ENCODE measurements at places on chromosomes 12 and 14.

DNA sequence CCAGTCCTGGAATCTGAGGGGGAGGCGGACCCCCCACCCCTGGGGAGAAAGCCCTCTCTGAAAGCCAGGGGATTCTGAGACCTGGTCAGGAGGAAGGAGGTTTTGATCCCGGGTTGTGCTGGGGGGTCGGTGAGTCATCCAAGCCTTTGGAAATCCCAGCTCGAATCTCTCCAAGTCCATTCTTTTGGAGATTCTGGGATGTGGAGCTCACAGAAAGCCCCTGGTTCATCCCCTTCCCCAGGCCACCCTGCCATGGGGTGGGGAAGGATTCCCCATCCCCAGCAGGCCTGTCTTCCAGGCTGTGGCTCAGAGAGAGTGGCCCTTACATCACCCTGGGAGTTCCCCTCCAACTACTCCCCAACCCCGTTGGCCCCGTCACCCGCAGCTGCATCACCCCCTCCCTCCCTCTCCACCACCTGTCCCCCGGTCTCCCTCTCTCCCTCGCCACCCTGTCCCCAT is 14.3 kb downstream of the EXOC3L4 start:
- no peak for DNase-seq

- DNase-seq: no peak
Observed at GRCh38 chr12:76920172-76921099, 41.6 kb upstream of the CSRP2 start.

- DNase-seq: no peak
Observed at GRCh38 chr14:94857950-94858349, 88.0 kb upstream of the GSC start.

DNA sequence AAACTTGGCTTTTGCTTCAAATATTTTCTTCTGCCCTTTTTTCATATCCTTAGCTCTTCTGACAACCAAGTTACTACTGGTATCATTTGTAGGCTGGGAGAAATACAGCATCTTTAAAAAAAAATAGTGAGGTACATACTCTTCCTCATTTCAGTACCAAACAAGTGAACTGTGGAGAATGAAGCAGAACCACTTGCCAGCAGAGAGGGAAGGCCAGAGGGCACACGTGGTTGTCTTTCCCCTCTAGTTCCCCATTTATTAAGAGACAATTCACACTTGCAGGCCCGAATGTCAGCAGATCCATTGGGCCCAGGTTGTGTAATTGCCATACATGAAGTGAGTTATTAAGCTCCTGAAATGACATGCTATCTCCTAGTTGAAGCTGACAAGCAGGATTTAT is 3.2 kb downstream of the SUSD6 start:
- DNase-seq: no peak

DNA sequence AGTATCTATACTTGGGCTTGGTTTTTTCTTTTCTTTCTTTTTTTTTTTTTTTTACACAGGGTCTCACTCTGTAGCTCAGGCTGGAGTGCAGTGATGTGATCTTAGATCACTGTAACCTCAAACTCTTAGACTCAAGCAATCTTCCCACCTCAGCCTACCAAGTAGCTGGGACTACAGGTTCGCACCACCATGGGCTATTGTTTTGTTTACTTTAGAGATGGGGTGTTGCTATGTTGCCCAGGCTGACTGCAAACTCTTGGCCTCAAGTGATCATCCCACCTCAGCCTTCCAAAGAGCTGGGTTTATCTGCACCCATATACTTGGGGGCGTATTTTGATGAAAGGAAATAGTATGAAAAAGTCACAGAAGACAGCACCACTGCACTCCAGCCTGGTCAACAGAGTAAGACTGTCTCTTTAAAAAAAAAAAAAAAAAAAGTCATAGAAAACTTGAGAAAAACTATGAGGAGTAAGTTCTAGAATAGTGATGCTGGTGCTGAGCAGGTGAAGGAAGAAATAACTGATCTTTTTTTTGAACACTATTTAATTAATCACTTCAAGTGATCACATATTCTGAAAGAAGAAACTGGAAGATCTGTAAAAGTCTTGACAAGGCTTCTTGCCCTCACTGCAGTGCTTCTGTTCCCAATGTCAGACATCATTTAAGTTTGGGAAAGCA is 53.8 kb upstream of the NPFF start:
- DNase-seq: no peak

- DNase-seq: no peak
Observed at GRCh38 chr14:34980337-34980900, 2.4 kb upstream of the SRP54 start.

DNA sequence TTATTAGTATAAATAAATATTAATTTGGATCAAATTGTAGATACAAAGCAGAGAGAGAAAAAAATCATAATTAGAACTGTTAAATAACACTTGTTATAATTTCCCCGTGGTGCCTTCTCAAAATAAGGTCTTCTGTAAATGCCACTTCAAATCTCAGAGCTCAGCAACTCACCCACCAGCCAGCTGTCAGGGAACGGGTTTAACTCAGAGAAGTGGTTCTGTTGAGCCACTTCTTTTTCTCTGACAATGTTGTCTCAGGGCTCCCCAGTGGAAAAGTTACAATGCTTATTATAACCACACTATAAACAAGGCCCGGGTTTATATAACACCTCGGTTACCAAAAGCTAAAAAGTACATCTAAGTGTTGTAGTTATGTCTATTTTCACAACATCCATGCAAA is 452.6 kb downstream of the GLT1D1 start:
- no peak for DNase-seq

DNA sequence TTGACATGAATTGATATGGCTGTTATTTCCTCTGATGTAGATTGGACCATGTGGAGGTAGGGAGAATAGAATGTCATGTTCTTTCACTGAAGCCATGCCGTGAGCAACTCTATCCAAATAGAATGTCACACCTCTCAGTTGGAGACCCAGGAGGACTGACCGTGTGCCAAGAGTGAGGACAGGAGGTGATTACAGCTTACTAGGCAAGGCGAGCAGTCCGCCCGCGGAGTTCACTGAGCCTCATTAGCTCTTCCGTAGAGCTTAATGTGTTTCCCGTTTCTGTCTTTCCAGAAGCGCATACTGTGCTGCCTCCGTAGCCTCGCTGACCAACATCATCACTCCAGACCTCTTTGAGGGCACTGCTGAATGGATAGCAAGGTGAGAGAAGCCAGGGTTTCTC is 45.6 kb downstream of the FNTB start:
- no peak for DNase-seq

DNA sequence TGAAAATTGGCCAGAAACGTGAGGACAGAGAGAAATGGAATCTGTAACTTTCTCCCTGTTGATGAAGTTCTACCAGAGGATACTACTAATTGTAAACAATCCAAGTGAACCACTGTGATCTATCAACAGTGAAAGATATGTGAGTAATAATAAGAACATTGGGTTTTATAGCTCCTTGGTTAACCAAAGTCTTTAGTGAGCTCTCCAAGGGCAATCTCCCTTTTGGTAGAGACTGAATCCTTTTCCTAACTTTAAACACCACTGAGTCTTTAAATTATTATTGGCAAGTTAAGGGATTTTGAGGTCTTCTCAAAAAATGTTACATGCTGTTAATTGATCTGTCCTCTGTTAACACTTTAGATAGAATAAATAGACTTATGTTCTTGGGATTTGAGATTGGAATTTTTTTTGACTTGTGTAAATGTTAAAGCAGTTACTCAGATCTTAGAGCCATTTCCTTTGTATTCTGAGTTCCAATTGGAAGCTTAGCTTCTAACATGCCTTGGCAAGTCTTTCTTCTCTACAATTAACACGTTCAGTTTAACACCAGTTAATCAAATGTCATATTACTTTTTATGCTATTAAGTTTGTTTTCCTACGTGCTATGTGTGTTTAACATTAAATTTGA is 338.2 kb upstream of the DDHD1 start:
- DNase-seq: no peak

DNA sequence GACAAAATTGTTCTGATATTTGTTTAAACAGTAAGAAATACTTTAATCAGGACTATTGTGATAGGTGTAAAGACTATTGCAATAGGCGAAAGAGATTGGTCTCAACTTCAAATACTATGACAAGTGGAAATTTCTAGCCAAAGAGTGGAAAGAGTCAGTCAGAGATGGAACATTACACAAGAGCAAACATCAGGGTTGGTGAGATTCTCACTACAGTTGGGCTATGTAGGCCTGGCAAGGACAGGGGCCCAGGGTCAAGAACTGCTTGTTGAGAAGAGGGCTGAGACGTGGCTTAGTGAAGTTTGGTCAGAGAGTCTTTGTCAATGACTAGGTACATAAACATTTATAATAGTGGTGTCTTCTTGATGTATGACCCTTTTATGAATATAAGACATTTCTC is 19.4 kb downstream of the CAND1 start:
- DNase-seq: no peak

GRCh38 chr14:20935303-20935984 is 19.8 kb upstream of the RNASE2 start:
- DNase-seq: no peak

GRCh38 chr12:126069549-126070165 is 1004.4 kb downstream of the AACS start:
- DNase-seq: peak; percentile 82

GRCh38 chr14:103710771-103711377 is 4.4 kb downstream of the XRCC3 start:
- DNase-seq: no peak

GRCh38 chr12:47889040-47889439 is 15.8 kb downstream of the VDR start:
- no peak for DNase-seq

GRCh38 chr12:115639648-115640012 is 637.9 kb downstream of the MED13L start:
- no peak for DNase-seq

- no peak for DNase-seq
Observed at GRCh38 chr14:32564596-32564995, 235.5 kb downstream of the AKAP6 start.

- no peak for DNase-seq
Observed at GRCh38 chr12:5063149-5063548, 19.5 kb downstream of the KCNA5 start.

- no peak for DNase-seq
Observed at GRCh38 chr14:75460394-75460793, 32.6 kb downstream of the JDP2 start.

DNA sequence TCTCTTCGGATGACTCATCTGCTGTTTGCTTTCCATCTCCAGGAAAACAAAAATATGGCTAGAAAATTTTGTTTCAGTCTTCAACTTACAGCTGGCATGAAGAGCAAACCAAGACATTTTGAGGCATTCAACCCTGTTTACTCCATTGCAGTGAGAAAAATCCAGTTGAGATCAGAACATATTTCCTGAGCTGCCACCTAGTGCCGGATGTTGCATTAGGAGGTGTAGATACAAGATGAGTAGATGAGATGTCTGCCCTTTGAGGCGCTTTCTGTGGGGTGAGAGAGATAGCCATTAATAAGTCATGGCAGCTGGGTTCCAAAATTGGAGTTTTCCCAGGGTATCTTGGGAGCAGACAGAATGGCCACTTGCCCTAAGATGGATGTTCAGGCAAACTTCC is 171.1 kb downstream of the PRKCH start:
- no peak for DNase-seq

DNA sequence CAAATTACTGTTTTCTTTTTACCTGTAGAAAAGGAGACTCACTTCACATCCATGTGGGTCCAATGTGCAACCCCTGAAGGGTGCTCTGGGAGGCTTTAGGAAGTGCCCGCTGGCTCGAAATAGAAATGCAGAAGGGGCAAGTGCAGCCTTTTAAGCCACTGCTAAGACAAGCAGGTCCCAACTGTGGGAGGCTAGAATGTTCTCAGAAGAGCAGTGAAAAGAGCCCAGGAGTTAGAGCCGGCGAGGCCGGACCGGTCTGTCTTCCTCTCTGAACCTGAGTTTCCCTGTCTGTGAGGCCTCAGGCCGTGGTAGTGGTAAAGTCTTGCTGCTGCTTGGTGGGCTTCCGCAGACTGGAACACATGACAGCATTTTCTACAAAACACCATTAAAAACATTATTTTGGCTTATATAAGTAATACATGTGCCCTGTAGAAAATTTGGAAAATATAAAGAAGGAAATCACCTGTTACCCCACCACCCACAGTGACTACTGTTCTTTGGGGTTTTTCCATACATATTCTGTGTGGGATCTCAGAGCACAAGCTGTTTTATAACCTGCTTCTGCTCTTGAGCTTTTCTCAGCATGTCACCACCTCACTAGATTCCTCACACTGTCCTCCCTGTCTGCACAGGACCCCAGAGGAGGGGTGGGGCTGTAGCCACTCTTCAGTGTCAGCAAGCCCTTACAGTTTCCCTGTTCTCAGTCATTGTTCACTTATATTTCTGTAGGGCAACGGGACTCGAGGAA is 6.0 kb downstream of the CKB start:
- DNase-seq: no peak

DNA sequence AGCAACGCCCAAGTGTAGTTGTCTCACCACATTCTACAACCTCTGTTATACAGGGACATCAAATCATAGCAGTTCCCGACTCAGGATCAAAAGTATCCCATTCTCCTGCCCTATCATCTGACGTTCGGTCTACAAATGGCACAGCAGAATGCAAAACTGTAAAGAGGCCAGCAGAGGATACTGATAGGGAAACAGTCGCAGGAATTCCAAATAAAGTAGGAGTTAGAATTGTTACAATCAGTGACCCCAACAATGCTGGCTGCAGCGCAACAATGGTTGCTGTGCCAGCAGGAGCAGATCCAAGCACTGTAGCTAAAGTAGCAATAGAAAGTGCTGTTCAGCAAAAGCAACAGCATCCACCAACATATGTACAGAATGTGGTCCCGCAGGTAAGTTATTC is 123.0 kb downstream of the ARID2 start:
- DNase-seq: no peak

DNA sequence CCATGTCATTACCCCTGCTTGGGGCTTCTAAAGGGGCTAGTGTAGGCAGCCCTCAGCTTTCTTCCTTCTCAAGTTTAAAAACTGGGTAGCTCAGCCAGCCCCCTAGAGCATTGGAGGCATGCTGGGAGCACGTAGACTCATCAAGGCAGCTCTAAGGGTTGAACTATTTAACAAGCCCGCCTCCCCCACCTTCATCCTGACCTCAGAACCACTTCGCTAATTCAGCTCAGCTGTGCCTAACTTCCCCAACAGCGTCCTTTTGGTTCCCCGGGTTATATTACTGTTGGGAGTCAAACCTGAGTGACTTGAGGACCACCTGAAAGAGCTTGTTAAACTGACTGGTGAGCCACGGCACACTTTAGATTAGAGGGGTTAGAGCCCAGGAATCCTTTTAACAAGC is 30.1 kb downstream of the MAX start:
- DNase-seq: no peak

GRCh38 chr14:50122291-50122690 is 5.9 kb upstream of the VCPKMT start:
- DNase-seq: no peak

- no peak for DNase-seq
Observed at GRCh38 chr14:105273062-105273461, 24.7 kb downstream of the BTBD6 start.

- no peak for DNase-seq
Observed at GRCh38 chr14:106848330-106849121, 1322.1 kb downstream of the TMEM121 start.

Measured in ecto neural progenitor cell (in vitro differentiated cells).